ENCODE measurements at places on chromosomes 2 and 18. TPM values are rescaled to one million over a fixed set of nuclear protein-coding genes. Genes with fewer than 3 reads are reported as not detected.

Gene CCDC141
- 0.12 TPM for polyA plus RNA-seq

Gene GATA6
- polyA plus RNA-seq = 7.2 TPM

Gene ARHGAP25
- 7.0 TPM for polyA plus RNA-seq

Gene GALNT5
- 0.39 TPM for polyA plus RNA-seq

Gene LYPD6
- 15.4 TPM for polyA plus RNA-seq

Gene EVX2
- not detected for polyA plus RNA-seq

DNA sequence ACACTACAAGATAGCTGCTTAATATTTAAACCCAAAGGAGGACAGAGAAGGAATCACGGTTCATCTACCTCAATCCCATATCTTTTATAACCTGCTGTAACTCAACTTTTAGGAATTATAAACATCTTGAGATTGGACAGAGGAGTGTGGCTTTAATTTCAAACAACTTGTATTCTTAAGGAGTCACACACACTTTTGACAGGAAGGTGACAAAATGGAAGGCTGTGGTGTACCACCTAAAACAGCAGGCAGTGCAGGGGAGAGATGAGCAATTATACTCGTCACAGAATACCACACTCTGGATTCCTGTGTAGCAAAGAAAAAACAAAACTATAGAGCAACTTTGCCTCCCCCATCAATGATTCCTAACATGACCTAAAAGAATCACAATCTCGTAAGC is 194.8 kb downstream of the ZEB2 start:
- peak; percentile 11 for DNase-seq

- DNase-seq = no peak
Measured at GRCh38 chr2:234722176-234722575, 225.3 kb upstream of the ARL4C start.

DNA sequence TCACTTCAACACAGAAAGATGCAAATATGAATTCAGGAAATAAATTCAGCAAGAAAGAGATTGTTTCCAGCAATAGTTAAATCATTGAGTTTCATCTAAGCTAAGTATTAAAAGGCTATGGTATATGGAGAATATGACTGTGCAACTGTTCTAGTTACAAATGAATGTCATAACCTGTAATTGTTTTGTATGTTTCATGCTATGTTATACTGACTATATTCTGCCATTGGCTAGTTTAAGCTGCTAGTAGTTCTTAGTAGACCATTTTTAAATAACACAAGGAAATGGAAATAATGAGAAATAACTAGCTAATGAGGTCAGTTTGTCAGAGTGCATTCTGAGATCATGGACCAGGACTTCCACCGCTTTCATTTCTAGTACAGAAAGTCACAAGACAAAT is 1154.9 kb upstream of the TMEFF2 start:
- DNase-seq = no peak
